Endodermal cell (in vitro differentiated cells): ENCODE measurements at places on chromosomes 13 and 19.

DNA sequence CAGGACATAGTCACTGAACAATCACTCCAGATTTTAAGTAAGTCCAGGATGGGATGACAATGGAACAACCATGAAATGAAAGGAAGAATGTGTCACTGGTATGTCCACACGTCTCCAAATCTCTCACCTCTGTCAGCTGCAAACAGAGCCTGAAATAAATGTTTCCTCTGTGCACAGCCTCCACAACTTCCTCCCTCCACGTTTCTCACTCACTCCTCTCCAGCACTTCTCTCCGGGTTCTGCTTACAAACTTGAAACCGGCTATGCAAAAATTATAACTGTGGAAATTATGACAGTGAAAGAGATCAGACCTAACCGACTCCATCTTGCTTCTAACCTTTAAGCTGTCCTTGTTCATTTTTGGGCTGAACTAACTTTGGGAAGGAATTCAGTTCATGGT is 35.0 kb upstream of the ALOX5AP start:
- DNase-seq, result no peak

GRCh38 chr13:31765138-31765785 is 25.9 kb downstream of the RXFP2 start:
- no peak for DNase-seq

DNA sequence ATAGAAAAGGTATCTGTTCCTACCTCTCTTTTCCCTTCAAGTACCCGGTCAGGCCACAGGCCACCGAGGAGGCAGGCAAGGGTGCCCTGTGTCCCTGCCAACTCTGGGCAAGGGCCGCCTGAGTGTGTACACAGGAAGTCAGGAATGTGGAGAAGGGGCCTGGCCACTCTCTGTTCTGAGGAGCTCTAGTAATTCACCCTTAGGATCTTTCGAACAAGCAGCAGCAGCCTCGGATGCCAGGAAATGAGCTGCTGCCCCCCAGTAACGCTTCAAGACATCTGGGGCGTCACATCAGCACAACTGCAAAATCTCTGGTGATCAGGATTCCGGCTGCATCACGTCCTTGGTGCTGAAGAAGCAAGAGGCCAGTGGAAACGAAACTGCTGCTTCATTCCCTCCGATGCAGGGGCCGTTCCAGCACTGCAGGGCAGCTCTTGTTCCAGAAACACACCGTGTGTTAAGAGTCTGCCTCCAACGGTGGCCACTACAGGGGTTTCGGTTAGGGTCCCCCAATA is 2.0 kb downstream of the RAB20 start:
- no peak for DNase-seq

DNA sequence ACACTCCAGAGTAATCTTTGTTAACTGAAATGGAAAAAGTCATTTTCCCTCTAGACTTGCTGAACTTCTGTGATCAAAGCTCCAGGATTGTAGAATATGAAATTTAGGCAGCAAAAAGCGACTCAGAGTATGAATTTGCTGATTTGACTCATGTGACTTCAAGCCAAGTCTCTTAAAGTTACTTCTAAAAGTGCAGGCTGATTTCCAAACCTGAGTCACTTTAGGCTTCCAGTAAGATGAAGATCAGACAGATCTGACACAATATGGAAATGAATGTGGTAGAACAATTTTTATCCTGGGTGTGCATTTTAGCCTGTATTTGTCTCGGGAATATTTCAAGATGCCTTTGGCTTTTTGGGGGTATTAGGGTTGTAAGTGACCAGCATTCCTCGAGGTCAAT is 151.0 kb upstream of the TMTC4 start:
- DNase-seq, result no peak

DNA sequence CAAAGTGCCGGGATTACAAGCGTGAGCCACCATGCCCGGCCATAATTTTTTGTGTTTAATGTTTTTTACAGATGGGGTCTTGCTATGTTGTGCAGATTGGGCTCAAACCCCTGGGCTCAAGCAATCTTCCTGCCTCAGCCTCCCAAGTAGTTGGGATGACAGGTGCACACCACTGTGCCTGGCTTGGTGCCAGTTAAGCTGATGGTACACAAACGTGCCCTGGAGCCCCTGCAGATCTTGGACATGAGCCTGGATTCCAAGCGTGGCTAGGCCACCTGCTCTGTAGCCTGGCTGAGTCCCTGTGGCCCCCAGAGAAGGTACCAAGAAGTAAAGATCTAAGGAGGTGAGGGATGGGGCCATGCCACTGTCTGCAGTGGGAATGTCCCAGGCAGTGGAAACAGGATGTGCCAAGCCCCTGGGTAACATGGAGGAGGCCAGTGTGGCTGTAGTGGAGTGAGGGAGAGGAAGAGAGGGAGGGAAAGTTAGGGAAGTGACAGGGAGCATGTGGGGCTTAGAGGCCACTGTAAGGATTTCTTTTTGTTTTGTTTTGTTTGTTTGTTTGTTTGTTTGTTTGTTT is 7.0 kb downstream of the PRODH2 start:
- DNase-seq, result no peak

GRCh38 chr19:38333245-38333644 is 2.4 kb upstream of the CATSPERG start:
- no peak for DNase-seq

DNA sequence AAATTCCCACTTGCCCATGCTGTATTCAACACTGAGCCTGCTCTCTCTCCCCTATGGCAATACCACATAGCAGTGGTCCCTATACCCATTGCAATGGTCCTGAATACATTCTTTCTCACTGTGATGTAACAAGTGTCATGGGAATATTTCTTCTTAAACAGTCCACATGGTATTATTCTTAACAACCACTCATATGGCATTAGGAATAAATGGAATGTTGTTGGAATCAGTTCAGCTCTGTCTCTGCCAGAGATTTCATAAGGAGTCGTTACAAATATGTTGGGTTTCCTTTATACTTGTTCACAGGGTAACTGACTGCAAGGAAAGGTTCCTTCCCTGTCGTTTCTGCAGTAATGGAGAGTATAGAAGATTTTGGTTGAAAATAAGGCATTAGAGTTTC is 128.3 kb upstream of the SPATA13 start:
- DNase-seq, result no peak

- peak; percentile 100 for DNase-seq
Observed at GRCh38 chr19:3275583-3276340, 51.3 kb downstream of the CELF5 start.

- DNase-seq, result no peak
Observed at GRCh38 chr13:95813139-95813538, 136.2 kb downstream of the DNAJC3 start.

GRCh38 chr13:108437496-108437895 is 168.0 kb downstream of the TNFSF13B start:
- no peak for DNase-seq
